Esophagus squamous epithelium (tissue), 5 donors: ENCODE measurements at places on chromosomes 7 and 10.

GRCh38 chr7:68562323-68562899 lies 1035.9 kb upstream of the AUTS2 start:
- DNase-seq: no peak

- DNase-seq: no peak
Observed at GRCh38 chr10:109203646-109204353, 719.5 kb downstream of the XPNPEP1 start.

DNA sequence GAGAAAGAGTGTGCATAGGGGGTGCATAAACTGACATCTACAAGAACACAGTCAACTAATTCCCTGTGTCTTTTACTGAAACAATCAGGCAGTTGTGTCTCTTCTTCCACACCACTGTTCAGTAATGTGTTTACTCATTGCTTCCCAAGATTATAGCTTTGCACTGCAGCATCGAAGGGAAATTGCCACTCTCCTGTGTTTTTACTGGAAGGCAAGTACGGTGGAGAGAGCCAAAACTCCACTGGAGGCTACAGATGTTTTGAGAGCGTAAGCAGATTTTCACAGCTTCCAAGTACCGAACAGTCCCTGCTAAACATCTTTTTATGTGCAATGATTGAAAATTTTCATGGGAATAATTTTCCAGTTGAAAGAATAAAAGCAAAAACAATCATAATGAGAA lies 510.5 kb upstream of the AKR1E2 start:
- no peak for DNase-seq

DNA sequence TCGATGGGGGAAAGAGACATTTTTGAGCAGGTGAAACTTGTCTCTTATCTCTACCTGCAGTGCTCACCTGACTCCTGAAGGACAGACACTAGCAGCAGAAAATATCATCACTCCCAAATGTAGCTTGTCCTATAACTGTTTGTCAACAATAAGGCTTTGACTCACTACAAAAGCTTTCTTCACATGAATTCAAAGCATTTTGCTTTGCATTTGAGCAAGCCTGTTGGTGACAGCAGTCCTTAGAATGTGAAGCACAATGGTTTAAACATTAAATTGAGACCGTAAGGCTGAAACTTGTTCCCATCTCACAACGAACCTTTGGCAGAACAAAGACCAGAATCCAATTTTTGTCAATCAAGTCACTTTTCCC lies 30.6 kb upstream of the ZNRF2 start:
- DNase-seq: no peak

DNA sequence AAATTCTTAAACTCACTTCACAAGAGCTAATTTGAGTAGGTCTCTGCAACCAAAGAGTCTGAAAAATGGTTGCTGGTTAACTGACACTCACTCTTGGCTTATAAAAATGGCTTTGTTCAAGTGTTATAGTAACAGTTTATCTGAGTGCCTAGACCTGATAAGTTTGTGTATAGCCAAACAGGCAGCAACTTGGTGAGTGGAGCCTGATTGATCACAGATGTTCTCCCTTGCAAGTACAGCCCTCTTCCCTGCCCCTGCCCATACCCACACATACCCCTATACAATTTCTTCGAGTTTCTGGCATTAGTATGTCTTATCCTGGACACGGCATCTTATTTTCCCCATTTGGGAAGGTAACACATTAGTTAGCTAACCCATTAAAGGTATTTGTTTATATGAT lies 149.5 kb downstream of the SLC16A9 start:
- DNase-seq: no peak

DNA sequence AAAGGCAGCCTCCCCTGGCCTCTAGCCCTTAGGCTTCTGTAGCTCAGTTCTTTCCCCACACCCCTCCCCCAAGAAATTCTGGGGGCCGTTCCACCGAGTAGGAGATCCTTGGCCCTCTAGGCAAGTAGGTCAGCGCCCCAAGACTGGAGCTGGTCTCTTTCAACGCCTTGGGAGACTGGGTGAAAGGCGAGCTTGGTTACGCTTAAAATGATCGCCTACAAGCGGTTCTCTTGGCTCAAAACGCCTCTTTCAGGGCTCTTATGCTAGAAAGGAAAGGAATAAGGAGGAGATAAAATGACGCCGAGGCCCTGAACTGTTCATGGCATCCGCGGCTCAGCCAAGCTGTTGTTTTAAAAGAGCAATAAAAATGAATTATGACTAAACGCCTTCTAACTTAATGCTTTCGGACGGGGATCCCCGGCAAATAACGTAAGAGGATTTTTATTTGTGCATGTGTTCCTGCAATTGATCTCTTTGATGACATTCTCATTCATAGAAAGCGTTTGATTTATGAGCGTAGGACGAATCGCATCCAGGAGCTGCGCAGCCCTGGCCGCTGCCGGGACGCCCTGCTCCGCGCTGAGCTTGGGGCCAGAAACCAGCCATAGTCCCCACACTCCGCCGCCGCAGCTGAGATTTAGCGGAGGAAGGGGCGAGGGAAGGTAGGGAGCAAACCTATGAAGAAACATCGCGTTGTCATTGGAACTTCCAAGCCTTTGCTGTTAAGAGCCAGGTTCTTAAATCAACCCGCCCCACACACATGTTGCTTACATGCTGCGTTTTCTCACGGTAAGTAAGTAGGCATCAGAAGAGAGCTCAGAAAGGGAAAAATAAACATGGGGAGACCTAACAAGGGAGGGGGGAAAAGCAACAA lies 3.0 kb upstream of the HOXA1 start:
- no peak for DNase-seq

DNA sequence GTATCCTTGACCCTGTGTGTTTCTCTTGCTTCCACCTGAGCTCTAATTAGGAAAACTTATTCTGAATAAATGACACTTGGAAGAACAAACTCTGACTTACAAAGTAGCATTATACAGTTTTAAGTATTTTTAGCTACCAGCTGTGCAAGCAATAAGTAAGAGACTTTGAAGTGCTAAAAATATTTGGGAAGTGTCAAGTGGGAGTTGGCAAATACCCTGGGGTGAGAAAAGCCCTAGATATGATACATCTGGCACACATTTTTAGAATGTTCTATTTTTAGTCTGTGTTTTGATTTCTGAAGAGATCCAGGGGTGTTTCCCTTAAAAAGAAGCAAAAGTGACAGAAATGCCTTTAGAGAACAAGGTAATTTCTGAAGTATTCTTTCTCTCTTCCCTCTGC lies 132.7 kb upstream of the TEX47 start:
- DNase-seq: no peak

- DNase-seq: no peak
Observed at GRCh38 chr7:120996988-120997345, 8.5 kb downstream of the CPED1 start.

DNA sequence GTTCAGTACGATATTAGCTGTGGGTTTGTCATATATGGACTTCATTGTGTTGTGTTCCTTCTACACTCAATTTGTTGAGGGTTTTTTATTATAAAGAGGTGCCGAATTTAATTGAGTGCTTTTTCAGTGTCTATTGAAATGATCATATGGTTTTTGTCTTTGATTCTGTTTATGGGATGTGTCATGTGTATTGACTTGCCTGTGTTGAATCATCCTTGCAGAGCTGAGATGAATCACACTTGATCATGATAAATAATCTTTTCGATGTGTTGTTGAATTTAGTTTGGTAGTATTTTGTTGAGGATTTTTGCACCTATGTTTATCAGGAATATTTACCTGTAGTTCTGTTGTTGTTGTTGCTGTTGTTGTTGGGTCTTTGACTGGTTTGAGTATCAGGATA lies 39.8 kb downstream of the ATOH7 start:
- DNase-seq: no peak

- DNase-seq: no peak
Observed at GRCh38 chr10:74114041-74114448, 36.6 kb downstream of the AP3M1 start.

DNA sequence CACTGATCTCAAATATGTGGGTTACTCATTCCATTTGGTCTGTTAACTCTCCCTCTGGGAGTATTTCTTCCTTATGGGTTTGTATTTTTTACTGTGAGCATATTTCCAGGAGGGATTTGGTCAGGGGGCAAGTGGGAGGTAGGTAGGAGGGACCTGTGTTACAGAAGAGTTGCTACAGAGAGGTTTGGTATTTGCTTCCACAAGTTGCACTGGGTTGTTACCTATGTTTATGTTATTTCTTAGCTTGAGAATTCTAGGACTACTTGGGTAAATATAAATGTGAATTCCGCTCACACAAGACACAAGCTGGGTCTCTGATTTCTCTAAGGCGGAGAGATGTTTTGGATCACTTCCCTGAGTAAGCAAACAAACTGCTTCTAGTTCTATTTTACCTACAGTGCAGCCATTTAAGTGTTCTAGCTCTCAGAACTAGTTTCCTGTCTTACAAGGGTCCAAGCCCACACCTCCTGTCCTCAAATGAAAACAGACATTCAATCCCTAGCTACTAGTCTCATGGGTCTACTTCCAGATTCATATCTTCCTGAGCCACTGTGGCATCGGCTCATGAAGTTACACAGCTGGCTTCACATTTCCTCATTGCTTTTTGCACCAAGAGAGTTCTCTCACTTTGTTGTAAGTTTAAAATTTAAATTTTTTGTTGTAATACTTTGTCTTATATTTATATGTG lies 75.4 kb upstream of the PPP1R3C start:
- no peak for DNase-seq

- no peak for DNase-seq
Observed at GRCh38 chr7:24727154-24728120, 29.8 kb downstream of the GSDME start.

DNA sequence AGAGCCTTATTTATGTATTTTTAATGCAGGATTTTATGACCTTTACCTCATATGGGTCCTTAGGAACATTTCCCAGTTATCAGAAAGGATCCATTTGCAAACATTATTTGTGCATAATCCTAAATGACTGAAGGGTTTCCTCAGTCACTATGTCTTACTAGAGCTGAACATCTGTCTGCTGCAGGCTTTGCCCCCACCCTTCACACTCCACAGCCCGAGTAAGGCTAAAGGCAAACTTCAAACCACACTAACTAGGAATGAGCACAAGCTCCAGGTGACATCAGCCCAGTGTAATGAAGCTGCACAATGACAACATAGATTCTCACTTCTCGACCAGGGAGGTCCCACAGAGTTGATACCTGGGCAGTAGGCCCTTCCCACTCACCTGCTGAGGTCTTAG lies 491.3 kb upstream of the MKI67 start:
- no peak for DNase-seq

DNA sequence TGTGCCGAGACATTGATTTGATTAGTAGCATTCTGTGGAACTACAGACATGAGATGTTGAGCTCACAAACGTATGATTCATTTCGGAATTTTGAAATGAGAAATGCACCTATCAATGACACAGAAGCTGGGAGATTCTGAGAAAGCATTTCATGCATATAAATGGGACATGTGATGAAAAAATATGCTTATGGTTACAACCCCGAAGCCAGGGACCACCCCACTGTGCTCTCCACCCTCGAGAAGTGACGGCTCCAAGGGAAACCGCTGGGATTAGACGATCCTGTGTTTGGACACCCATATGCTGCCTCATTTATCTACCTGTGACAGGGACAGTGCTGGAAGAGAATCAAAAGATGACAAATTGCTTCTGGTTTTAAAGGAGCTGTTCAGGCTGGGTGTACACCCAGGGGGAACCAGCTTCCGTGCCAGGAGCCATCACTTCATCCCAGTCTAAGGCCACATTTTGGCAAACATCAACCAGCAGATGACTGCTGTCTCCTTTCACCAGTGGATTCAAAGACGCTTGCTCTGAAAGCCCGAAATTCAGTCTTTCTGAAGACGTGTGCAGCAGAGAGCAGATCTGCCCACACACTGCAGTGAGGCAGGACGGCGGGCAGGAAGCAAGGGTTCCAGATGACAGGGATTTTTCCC lies 109.9 kb downstream of the ATXN7L1 start:
- DNase-seq: no peak

GRCh38 chr7:27928001-27928400 lies 188.0 kb downstream of the TAX1BP1 start:
- DNase-seq: no peak

- no peak for DNase-seq
Observed at GRCh38 chr7:44063547-44063893, 1.8 kb downstream of the PGAM2 start.

- no peak for DNase-seq
Observed at GRCh38 chr7:107860981-107861652, 29.9 kb upstream of the DLD start.

DNA sequence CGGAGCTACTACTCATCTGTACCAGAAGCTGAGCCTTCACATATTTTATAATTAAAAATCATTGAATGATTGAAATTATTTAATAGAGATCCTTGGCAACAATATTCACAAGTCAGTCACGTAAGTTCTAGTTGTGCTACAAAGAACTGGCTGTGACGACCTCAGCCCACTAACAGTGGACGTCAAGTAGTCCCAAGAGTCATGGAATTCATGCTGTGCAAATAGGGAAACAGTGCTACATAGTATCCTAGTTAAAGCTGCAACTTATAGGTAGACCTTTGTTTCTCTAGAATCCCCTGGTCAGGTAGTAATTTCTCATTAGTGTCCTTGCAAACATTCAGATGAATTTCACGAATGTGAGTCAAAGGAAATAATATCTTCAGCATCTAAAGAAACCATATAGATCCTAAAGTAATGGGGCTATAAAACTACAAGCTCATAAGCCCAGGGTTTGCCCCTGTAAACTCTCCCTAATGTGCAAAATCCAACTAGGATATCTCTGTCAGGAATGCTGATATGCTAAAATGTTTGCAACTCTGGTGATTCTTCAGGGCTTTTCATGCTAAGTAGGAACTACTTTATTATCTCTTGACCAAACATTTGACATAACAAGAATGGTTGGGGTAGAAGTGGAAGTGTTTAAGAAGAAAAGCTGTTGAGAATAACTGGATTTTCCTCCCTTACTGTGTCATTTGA lies 31.2 kb downstream of the CFAP69 start:
- no peak for DNase-seq

- no peak for DNase-seq
Observed at GRCh38 chr10:121519901-121520493, 78.2 kb downstream of the FGFR2 start.

DNA sequence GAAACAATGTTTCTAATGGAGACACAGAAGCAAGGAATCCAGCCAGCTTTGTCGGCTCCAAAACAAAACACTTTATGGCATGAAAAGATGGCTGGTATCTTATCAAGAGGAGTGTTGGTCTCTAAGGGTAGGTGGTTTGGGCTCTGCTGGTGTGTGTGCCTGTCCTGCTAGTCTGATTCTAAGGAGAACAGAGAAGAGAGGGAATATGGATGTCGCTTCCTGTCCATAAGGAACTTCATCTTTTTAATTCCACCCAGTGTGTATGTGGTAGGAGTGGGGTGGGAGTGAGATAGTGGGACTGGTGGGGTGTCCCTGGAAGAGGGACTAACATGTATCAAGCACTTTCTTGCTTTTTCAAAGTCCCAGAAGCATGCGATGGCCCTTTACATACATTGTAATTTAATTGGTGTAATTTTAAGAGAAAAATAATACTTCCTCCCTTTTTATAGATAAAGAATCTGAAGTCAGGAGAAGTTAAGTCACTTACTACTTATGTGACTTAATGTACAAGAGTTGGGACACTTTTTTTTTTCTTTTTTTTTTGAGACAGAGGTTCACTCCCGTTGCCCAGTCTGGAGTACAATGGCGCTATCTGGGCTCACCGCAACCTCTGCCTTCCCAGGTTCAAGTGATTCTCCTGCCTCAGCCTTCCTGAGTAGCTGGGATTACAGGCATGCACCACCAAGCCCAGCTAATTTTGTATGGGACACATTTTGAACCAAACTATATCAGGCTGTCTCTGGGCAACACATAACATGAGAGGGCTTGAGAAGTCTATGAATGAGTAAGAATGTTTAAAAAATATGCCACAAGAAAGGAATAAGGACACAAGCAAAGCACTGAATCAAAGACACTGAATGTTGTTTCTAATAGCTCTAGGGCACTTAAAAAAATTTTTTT lies 18.8 kb downstream of the NT5C3A start:
- no peak for DNase-seq
